ENCODE measurements at places on chromosomes 5 and 9.

GRCh38 chr5:80195837-80196400 lies 59.9 kb downstream of the SERINC5 start:
- no peak for DNase-seq

DNA sequence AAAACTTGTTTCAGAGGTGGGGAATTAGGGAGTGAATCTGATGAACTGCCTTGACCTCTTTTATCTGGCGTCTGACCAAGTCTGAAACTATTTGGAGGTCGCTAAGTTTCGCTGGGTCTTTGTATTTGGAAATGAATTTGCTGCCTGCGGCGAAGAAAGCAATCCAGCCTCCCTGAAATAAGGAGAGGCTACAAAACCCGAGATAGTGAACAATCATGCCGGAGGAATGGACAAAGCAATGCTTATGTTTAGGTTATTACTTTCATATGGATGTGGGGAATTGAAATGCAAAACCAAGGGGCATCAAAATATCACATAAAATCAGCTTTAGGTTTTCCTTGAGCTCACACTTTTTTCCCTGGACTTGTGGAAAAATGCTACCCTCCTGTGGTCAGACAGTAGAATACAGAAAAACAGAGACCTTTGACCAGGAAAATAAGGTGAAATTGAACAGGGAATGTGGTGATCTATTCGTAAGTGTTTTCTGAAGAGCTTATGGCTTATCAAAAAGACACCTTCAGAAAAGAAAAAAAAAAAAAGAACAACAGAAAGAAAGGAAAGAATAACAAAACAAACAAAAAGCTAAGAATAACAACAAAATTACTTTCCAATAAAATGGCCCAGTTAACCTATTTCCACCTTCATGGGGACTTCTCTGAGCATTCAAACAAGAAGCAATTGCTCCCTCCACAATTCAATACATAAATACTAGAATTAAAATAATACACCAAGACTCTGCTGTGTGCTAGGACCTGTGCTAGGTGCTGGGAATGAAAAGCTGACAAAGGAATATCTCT lies 68.6 kb upstream of the DPYSL3 start:
- DNase-seq = no peak

- DNase-seq = no peak
These were observed 14.6 kb upstream of the AQP7 start for GRCh38 chr9:33416996-33417395.

DNA sequence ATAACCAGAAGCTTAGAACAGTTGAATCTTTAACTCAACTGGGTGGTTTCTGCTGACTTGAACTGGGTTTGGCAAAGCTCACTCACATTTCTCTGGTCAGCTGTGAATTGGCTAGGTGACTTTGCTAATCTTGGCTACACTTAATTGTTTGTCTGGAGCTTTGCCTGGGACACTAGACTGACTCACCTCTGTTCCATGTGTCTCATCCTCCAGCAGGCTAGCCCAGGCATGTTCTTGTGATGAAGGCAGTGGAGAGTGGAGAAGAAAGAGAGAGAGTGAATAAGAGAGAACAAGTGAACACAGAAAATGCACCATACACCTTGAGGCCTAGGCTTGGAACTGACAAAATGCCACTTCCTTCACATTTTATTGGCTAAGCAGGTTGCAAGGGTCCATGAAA lies 32.6 kb downstream of the SPATA31D1 start:
- DNase-seq = no peak

All from ecto neural progenitor cell (in vitro differentiated cells).